Stimulated activated naive CD4-positive, alpha-beta T cell (primary cell): ENCODE measurements at places on chromosomes 3 and 15.
A peak's percentile ranks its signal among the peaks of the same experiment; 100 is the strongest.

GRCh38 chr3:129317014-129317771 lies 38.5 kb downstream of the HMCES start:
- DNase-seq, result no peak

- DNase-seq, result no peak
Observed at GRCh38 chr15:50278496-50278895, 13.0 kb upstream of the HDC start.

DNA sequence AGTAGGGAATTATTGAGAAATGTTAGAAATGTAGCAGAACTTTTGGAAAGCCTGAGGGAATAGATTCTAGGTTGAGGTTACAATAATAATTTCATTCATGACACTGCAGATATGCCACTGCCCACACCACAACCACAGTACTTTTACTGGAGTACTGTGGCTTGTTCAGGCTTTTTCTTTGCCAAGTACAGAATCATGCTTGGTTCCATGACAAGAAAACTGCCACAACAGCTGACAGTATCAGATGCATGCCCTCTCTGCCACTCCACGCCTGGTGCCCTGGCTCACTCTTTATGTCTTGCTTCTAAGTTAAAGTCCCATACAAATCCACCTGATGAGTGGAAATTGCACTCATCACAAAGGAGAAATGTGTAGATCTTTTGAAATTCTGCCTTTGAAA lies 398.6 kb downstream of the ZIC1 start:
- no peak for DNase-seq

GRCh38 chr3:39965997-39966396 lies 156.6 kb downstream of the MYRIP start:
- no peak for DNase-seq

DNA sequence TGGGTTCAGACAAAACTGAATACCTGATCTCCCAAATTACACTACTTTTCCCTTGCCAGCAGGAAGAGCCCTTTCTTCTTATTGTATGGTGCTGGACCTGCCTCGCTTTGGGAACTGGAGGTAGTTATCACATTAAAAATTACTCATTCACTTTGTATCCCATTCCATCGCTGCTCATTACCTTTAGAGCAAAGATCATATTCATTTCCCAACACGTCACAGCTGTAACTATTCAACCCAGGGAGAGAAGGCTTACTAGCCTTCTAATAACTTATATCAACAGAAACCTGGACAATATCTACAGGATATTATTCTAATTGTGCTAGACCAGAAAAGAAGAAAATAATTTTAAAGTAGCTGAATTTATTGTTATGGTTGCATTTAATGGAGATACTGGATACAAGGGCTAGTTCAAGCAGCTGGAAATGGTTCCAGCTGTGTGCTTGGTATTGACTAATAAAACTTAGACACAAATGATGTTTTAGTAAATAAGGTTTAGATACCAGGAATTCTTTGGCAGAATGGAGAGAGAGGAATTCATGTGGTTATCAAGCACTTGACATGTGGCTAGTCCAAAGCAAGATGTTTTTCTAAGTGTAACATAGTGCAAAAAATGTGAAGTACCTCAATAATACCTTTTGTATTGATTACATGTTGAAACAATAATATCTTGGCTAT lies 656.3 kb downstream of the ROBO1 start:
- no peak for DNase-seq

- DNase-seq, result no peak
Observed at GRCh38 chr15:95884276-95884675, 446.2 kb upstream of the NR2F2 start.

- DNase-seq, result no peak
Observed at GRCh38 chr3:50239649-50240048, 3.6 kb downstream of the GNAI2 start.

DNA sequence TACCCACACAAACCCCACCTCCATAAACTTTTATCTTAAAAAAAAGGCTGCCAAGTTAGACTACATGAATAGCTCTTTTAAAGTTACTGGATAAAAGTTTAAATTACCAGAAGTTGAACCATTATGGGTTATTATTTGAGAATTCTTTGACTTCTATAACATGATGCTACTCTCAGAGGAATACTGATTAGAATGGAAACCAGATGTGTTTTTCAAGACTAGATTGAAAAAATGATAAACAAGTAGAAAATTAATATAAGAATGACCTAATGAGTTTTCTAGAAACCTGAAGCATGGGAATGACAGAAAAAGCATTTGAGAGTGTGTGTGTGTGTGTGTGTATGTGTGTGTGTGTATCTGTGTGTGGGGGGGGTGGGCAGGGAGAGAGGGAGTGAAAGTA lies 12.4 kb upstream of the FGF7 start:
- no peak for DNase-seq

- DNase-seq, result no peak
Observed at GRCh38 chr15:42996871-42997270, 76.3 kb upstream of the TTBK2 start.

GRCh38 chr15:100276506-100276905 lies 65.3 kb downstream of the ADAMTS17 start:
- no peak for DNase-seq

DNA sequence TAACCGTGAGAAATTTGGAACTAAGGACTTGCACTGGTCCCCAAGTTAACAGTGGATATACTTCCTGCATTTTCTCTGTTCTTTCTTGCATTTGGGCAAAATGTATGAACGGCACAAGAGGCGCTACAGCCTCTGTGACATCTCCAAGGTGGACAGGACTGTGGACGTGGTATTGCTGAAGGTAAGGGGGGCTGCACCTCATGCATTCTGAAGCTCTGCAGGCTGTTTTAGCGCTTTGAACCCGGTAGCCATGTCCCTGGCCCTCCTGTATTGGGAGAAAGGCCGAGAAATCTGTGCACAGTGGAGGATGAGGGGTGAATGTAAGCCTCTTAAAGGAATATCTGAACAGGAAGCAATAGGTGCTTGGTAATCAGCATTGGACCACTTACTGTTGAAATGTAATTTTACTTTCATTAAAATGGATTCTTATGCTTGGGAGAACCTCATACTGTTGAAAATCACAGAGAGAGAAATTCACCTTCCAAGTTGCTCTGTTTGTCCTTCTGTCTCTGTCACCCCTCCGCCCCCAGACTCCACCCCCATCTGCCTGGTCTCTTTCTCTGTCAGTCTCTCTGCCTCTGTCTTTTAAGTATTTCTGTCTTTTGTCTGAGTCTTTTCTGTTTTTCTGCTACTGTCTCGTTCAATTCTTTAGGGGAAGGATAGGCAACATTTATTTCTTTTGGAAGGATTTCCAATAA lies 174.6 kb downstream of the KLHL25 start:
- no peak for DNase-seq

GRCh38 chr3:152860736-152861135 lies 25.8 kb downstream of the P2RY1 start:
- DNase-seq, result no peak

DNA sequence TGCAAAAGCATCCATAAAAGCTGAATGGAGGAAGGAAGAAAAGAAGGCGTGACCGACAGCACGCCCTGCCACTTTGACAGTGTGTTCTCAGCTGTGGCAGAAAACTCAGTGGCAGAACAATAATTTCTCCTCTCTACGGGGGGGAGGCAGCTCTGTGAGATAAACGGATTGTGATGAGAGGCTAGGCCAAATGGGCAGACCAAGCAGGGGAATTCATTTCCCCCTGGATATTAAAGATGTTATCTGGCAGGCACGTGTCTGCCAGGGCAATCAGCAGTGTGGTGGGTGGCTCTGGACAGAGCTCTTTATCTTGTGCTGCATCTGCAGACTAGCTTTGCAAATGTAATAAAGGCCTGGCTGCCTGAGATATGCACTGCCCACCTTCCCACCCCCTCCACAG lies 1.9 kb upstream of the RMDN3 start:
- no peak for DNase-seq

DNA sequence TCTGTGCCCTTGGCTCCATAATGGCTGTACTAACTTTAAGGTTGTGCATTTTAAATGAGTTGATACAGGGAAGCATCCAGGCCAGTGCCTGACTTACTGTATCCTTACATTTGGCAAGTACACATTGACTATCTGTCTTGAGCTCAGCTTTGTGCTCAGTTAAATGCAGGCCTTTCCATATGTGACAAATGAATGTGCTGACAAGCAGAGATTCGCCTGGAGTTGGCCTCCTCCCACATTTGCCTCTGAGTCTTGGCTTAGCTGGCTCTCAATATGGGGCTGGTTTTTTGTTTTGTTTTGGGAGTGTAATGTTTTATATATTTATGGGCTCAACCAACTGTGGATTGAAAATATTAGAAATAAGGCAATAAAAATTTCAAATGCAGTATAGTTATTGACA lies 29.7 kb downstream of the TRIM71 start:
- DNase-seq, result no peak

DNA sequence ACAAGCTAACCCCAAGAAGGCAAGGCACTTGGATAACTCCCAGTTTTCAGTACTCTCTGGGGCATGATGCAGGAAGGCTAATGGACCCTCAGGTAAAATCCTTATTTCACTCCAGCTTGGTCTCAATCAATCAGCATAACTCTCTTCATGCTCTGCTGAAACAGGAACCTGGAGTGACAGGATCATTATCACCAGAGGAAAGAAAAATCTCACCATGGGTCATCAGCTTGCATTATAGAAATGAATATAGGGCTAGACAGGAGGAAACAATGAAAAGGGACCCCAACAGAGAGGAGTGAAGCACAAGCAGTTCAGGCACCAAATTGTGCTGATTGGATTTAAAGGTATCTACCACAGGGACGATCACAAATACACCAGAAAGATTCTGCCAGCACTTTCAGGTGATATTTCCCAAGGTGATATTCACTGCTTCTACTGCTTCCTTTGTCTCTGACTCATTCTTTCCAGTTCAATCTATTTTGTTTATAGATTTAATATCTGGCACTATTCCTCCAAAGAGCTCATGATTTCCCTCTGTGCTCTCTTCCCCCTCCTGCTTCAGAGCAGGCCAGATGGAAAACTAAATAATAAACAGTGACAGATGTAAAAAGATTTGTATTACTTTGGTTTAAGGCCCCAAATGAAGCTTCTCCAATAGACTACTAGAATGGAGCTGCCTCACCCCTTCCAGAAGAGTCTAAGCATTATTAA lies 22.9 kb upstream of the THUMPD3 start:
- no peak for DNase-seq

- DNase-seq, result no peak
Observed at GRCh38 chr3:8631661-8632060, 12.9 kb downstream of the SSUH2 start.

GRCh38 chr15:27486683-27487647 lies 516.0 kb downstream of the GABRG3 start:
- DNase-seq, result no peak

GRCh38 chr3:46184469-46184868 lies 23.6 kb downstream of the CCR1 start:
- no peak for DNase-seq

- peak; percentile 80 for DNase-seq
Observed at GRCh38 chr3:193592841-193593667, at the start of gene OPA1. Gene OPA1, plus strand, starts transcription at chr3:193593208. Its CDS starts 170 bp downstream, at chr3:193593378.

GRCh38 chr3:177377166-177377565 lies 179.9 kb upstream of the TBL1XR1 start:
- no peak for DNase-seq

GRCh38 chr3:12553921-12554391 lies 2.9 kb upstream of the MKRN2 start:
- no peak for DNase-seq

GRCh38 chr15:73993211-73993994 lies 1.1 kb upstream of the PML start:
- DNase-seq, result no peak

GRCh38 chr3:43691120-43691995 lies 620 bp downstream of the ABHD5 start:
- DNase-seq, result peak; percentile 24

DNA sequence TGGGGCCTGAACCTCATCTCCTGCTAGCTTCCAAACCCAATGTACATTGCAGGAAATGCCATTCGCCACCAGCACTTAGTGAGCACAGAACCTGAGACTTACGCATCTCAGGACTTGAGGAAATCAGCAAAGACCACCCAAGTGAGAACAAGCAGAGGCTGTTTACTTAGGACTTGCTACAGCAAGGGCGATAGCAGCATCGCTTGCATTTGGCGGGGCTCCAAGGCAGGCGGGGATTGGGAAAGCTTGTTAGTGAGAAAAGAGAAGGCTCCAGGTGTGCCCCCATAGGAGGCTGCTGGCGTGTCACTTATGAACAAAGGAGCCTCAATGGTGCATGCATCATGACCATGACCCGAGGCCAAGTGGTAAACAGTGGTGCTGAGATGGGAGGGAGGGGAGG lies 19.7 kb downstream of the SLC6A20 start:
- DNase-seq, result no peak

GRCh38 chr3:50324351-50325112 lies 2.0 kb upstream of the HYAL2 start:
- peak; percentile 15 for DNase-seq

DNA sequence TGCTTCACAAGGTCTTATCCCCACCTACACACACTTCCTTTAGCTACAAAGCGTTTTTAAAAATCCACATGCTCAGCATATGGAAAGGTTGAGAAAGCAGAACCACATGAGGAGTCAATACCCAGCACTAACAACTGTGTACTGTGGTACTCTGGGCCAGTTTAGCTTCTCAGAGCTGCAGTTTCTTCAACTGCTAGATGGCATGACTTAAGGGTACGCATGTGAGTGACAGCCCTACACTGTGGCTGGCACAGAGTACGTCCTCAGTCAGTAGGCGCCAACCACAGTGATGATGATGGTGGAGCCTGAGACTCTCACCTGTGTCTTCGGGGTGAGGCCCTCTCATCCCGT lies 17.4 kb downstream of the CCDC12 start:
- DNase-seq, result no peak

DNA sequence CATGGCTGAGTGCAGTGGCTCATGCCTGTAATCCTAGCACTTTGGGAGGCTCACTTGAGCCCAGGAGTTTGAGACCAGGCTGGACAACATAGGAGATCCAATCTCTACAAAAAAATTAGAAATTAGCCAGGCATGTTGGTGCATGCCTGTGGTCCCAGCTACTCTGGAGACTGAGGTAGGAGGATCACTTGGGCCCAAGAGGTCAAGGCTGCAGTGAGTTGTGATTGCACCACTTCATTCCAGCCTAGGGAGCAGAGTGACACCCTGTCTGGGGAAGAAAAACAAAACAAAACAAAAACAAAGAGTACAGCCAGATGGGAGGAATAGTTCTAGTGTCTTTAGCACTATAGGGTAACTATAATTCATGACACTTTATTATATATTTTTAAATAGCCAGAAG lies 26.2 kb upstream of the COMMD4 start:
- DNase-seq, result no peak

GRCh38 chr3:189361103-189361835 lies 189.5 kb downstream of the TPRG1 start:
- DNase-seq, result no peak

- no peak for DNase-seq
Observed at GRCh38 chr3:14225421-14225820, 46.8 kb downstream of the LSM3 start.

- no peak for DNase-seq
Observed at GRCh38 chr3:152225201-152225600, 43.5 kb upstream of the MBNL1 start.

GRCh38 chr3:46183330-46183729 lies 24.8 kb downstream of the CCR1 start:
- DNase-seq, result no peak
